ENCODE measurements at places on chromosomes 6 and 20.
A peak's percentile ranks its signal among the peaks of the same experiment; 100 is the strongest.

GRCh38 chr20:19382386-19383340, 170.2 kb downstream of the SLC24A3 start:
- DNase-seq, result no peak

GRCh38 chr6:151300267-151300991, 60.7 kb downstream of the AKAP12 start:
- no peak for DNase-seq

GRCh38 chr20:63740627-63741353, 1.2 kb downstream of the SLC2A4RG start:
- peak; percentile 90 for DNase-seq

DNA sequence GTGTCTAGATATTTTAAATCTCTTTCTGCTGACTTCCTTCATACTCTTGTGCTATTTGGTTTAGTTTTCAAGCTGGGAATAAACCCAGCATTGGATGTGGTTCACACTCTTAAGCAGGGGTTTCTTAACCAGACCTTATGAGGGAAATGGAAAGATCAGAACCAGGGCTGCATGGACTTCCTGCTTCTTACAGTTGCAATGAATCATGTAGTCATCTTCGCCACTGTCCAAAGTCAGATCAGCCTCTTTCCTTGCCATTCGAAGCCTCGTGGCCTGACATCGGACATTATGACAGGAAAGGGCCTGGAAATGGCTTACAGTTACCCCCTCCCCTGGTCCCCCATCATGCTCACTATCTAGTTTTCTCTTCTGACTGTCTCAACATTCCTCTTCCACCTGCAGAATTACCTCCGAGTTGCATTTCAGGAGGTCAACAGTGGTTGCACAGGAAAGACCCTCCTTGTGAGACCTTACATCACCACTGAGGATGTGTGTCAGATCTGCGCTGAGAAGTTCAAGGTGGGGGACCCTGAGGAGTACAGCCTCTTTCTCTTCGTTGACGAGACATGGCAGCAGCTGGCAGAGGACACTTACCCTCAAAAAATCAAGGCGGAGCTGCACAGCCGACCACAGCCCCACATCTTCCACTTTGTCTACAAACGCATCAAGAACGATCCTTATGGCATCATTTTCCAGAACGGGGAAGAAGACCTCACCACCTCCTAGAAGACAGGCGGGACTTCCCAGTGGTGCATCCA, 16.8 kb upstream of the NAA20 start:
- no peak for DNase-seq

GRCh38 chr20:60649541-60649940, 602.5 kb upstream of the CDH4 start:
- DNase-seq, result no peak

DNA sequence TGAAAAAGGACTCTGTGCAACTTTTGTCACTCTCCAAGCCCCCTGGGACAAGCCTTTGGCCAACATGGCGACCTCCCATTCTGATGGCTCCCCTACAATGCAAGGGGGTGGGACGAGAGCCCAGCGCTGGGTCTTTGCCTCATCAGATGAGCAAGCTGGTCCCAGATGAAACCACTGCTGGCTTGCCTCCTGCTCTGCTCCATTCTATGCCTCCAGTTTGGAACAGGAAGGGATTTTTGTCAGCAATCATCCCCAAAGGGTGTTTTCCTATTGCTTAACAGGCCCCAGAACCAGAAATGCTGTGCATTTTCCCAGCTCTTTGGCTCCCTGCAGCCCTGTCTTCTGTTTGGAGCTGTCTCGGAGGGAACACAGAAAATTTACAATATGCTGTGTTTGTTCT, 412.7 kb downstream of the MAFB start:
- no peak for DNase-seq

GRCh38 chr20:38726804-38727606, 2.7 kb downstream of the SLC32A1 start:
- no peak for DNase-seq

- DNase-seq, result no peak
These were observed 485.4 kb downstream of the CDKAL1 start for GRCh38 chr6:21019614-21020013.

DNA sequence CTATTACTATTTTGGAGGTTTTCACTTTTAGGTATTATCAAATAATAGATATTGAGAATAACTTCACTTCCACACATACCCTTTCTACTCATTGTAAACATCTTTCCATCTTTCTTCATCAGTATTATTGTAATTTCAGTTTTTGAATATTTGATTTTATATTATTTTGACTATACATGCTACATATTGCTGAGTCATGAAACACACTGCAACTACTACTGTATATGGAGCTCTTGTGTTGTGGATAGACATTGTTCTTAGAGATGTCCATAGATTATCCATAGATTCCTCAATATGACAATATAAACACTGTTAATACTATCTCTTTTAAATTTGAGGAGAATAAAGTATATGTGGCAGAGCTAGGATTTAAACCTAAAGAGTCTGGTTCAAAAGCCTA, 819 bp upstream of the IMPG1 start:
- no peak for DNase-seq

DNA sequence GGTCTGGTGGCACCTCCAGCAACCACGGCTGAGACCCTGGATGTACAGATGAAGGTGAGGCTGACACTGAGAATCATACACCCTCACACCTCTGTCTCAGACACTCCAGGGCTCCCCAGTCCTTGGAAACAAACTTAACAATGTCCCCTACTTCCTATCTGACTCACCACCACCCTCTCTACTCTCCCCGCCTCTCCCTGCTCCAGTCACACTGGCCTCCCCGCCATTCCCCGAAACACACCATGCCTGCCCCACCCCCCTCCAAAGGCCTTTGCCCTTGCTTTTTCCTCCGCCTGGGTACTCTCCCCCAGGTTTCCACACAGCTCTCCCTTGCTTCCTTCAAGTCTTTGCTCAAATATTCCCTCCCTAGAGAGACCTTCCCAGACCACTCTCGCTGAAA, 16.3 kb downstream of the BPI start:
- DNase-seq, result no peak

DNA sequence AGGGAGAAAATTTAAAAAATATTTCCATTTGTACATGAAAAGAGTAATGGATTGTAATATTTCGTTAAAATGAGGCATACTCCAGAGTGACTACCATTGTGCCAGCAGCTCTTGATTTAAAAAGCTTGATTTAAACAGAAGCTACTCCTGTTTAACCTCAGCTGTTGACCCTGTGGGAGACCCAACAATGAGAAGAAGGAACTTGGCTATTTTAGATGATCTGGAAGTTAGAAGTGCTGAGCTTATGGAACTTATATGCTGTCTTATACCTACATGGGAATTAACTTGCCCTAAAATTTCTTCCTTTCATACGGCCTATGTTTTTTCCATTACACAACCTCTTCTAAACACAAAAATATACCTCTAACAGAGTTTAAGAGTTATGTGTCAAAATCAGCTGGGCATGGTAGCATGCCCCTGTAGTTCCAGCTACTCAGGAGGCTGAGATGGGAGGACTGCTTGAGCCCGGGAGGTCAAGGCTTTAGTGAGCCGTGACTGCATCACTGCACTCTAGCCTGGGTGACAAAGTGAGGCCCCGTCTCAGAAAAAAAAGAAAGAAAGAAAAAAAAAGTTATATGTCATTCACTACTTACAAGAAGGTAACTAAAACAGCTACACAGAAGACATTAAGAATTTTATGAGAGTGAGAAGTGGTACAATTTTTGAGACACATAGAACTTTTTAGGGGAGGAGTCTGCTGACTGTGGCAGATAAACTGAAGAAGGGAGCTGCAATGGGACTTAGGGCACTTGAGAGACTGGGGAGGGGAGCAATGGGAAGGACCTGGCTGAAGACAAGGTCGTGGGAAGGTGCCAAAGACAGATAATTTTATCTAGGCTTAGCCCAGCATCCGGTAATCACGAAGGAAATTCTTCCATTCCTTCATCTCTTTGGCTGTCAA, 139.9 kb downstream of the MYB start:
- DNase-seq, result no peak

- DNase-seq, result no peak
These were observed 15.1 kb downstream of the RNF217 start for GRCh38 chr6:124977067-124977908.
